Central memory CD8-positive, alpha-beta T cell (primary cell): ENCODE measurements at places on chromosomes 12 and 14.

GRCh38 chr14:22838631-22839041 lies 2.3 kb downstream of the MMP14 start:
- H3K4me1 ChIP-seq: peaks cover 5% of the 10 kb centered on the region
- H3K4me3 ChIP-seq: no peak overlapping the region
- no peak overlapping the region for H3K27ac ChIP-seq

DNA sequence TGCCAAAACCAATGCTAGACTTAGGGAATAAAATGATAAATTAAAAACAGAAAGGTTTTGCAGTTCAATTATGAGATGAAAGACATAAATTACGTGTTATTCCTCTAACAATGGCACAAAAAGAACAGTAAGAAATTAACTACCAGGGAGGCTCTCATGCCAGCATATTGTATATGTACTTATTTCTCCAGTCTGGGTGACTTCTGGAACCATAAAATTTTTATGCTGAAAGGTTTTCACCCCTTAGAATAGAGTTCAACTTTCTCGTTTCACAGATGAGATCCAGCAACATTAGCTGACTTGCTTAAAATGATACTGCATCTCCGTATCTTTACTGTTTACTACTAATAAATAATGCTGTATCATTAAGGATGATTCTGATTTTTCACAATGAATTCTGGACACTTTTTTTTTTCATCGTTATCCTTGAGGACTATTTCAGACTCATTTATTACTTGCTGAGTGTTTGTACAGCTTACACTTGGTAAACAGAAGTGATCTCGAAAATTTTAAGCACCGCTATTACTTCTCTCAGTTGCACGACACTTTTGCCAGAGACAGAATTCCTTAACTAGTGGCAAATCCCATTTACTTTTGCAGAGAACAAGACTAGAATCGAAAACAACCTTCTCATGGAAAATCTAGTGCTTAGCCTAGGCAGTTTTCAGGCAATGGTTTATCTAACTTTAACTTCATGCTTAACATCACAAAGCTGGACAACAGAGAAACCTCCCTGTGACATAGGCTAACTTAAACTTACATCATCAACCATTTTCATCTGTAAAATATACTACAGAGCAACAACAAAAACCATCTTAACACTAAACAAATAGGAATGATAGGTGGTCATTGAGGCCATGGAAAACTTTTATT lies 2.7 kb downstream of the RSRC2 start:
- no peak overlapping the region for H3K4me3 ChIP-seq
- peaks cover 50% of the 10 kb centered on the region for H3K4me1 ChIP-seq
- DNase-seq: no peak
- H3K27me3 ChIP-seq: no peaks in the 10 kb centered on the region

DNA sequence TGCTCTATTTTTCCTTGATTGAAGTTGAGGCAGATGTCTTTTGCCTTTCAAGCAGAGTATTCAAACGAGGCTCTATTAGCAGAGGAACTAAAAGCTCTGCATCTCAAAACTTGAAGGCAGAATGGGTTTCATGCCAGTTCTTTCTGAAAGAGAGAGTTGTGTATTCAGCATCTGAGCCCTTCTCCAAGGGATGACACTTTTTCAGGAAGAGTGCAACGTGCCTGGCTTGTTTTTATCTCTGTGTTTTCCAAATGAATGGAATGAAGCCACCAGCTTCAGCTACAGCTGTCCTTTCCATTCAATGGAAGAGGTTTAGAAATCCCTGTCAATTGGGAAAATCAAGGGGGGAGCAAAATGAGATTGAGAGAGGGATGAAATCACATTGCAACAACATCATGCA lies 14.6 kb downstream of the BEST3 start:
- peaks cover 59% of the 10 kb centered on the region for H3K27me3 ChIP-seq
- no peak for DNase-seq
- no peaks in the 10 kb centered on the region for H3K36me3 ChIP-seq
- H3K4me3 ChIP-seq: no peak overlapping the region

- no peaks in the 10 kb centered on the region for H3K36me3 ChIP-seq
- H3K4me3 ChIP-seq: no peak overlapping the region
- no peak for DNase-seq
- peaks cover 39% of the 10 kb centered on the region for H3K27me3 ChIP-seq
- H3K4me1 ChIP-seq: no peaks in the 10 kb centered on the region
Observed at GRCh38 chr12:15193946-15194345, 27.3 kb downstream of the RERG start.

GRCh38 chr14:35503646-35504045 lies 30.3 kb upstream of the INSM2 start:
- H3K36me3 ChIP-seq: no peaks in the 10 kb centered on the region
- peaks cover 39% of the 10 kb centered on the region for H3K27me3 ChIP-seq
- no peak for DNase-seq

GRCh38 chr12:51947246-51947996 lies 4.1 kb upstream of the ACVR1B start:
- H3K27ac ChIP-seq: no peak overlapping the region
- H3K27me3 ChIP-seq: peaks cover 34% of the 10 kb centered on the region
- no peak overlapping the region for H3K4me3 ChIP-seq
- H3K4me1 ChIP-seq: peaks cover 8% of the 10 kb centered on the region
- H3K36me3 ChIP-seq: peaks cover 5% of the 10 kb centered on the region
- no peak for DNase-seq
